ENCODE measurements at places on chromosomes 11 and 22.

DNA sequence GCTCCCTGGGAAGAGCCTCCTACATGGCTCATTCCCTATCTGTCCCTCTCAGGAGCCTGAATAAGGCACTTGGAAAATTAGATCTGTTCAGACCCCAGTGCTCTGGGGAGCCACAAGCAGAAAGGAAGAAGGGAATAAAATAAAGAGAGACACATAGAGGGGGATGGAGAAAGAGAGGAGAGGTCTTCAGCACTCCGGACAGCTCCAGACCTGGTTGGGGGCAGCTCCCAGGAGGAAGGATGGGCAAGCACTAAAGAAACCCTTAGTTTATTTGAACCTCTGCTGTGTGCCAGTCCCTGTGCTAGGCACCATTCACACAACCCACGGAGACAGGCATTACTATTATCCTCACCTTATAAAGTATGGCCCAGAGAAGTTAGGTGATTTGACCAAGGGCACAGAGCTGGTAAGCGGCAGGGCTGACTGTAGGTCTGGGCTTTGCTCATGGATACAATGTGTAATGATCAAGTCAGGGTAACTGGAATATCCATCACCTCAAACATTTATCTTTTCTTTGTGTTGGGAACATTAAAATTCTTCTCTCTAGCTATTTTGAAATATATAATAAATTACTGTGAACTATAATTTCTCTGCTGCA is 53.7 kb upstream of the LRRC32 start:
- no peak for DNase-seq

DNA sequence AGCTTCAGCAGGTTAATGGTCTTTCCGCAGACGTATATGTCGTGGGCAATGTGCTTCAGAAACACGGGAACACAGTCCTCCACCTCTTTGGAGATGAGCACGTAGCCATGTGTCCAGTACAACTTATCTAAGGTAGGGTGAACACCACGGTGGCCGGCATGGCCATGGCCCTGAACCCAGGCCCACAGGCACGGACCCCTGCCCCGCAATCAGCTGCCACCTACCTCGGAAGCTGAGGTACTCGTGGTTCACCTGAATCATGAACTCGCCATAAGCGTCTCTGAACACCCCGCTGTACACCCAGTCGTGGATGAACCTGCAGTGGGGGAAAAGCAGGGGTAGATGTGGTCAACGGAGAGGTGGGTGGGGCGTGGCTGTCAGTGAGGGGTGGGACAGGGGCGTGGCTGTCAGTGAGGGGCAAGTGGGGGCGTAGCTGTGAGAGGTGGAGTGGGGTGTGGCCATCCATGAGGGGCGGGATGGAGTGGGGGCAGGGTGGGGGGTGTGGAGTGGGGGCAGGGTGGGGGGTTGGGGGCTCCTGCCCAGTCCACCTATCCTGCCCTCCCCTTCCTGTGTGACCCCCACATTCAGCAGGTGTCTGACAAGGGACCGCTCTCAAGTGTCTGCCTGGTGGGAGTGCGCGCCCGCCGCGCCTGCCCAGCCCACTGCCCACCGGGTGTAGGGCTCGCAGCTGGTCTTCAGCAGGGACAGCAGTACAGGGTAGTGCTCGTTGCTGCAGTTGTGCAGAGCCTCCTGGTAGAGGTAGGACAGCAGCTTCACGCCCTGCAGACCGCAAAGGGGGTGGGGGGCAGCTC is 18.6 kb downstream of the TUBGCP6 start:
- no peak for DNase-seq

DNA sequence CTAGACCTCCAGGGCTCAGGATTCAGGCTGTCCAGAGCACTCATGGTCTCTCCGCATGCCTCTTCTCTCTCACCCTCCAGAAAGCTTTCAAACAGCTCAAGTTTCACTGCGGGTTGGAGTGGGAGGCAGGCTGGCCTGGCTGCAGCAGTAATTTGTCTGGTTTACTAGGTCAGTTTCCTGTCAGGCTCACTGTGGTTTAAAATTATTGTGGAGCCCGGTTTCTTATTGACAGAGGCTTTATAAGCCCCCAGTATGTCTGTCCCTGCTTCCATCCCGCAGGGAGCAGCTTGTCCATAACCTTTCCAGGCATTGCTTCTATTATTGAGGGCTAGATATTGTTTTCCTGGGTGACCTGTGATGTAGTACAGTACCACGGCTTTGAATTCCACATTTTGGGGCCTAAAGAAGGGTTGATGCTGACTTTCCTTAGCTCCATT is 235.3 kb upstream of the SORL1-AS1 start:
- no peak for DNase-seq

DNA sequence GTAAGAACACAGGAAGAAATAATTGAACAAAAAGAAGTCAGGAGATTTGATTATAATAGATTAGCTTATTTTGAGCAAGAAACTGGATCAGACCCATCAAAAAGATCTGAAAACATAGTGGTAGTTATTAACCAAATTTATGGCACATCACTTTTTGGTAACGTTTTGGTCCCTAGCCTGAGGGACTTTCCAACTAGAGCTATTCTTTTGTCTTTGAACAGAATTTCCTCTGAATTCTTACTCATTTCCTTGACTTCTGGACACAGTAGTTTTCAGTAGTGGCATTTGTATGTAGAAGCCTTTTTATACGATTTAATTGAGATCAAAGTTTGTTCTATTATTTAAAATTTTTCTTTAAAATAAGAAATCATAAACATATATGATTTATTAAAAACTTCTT is 96.5 kb upstream of the PDGFD start:
- no peak for DNase-seq

- DNase-seq, result no peak
Observed at GRCh38 chr11:21268036-21268435, 598.6 kb downstream of the NELL1 start.

DNA sequence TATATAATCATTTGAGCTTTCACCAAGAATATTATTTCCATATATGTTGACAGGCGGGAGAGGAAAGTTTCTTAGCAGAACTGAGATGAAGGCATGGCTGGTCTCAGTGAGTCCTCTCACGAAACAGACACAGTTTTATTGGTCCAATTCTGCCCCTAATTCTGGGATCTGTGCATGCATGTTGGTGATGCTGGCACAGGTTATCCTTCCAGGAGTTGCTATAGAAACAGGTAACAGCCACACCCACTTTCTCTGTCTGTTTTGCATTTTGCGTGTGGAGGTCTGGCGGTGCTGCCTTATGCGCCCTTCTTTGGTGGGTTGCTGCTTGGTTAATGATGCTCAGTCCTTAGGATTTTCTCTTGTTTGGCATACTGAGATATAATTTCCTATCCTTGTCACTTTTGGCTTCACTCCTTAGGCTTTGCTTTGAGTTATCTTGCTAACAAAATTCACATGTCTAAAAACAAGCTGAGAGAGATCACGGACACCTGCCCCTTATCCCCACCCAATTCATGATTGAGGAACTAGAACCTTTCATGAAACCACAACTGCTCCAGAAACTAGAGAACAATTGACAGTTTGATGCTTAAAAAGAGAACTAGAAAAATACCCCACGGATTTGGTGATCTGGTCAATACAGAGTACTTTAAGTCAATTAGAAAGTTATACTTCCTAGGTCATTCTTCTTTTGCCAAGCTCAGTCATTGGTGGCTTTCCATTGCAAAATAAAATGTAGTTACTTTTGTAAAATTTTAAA is 189.3 kb downstream of the FAT3 start:
- DNase-seq, result no peak

- no peak for DNase-seq
Observed at GRCh38 chr11:71470946-71471345, 17.9 kb downstream of the NADSYN1 start.

- DNase-seq, result no peak
Observed at GRCh38 chr11:77370217-77370616, 68.7 kb upstream of the GDPD4 start.

DNA sequence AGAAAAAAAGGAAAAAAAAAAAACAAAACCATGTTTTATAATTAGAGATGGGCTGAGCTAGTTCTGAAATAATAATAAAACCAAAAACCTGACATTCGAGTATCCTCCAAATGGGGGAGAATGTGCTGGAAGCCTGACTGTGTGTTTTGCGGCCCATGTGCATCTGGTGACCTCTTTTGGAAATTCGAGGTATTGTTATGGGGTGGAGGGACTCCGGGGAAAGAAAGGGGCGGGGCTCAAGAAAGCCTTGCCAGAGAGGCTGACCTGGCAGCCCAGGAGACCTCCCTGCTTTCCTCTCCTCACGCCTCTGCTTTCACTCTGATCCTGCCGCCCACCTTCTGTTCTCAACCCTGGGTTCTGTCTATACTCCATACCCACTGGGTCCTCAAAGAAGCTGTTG is 72.9 kb downstream of the CTTN start:
- no peak for DNase-seq

- no peak for DNase-seq
Observed at GRCh38 chr11:11468954-11469353, 115.9 kb upstream of the CSNK2A3 start.

DNA sequence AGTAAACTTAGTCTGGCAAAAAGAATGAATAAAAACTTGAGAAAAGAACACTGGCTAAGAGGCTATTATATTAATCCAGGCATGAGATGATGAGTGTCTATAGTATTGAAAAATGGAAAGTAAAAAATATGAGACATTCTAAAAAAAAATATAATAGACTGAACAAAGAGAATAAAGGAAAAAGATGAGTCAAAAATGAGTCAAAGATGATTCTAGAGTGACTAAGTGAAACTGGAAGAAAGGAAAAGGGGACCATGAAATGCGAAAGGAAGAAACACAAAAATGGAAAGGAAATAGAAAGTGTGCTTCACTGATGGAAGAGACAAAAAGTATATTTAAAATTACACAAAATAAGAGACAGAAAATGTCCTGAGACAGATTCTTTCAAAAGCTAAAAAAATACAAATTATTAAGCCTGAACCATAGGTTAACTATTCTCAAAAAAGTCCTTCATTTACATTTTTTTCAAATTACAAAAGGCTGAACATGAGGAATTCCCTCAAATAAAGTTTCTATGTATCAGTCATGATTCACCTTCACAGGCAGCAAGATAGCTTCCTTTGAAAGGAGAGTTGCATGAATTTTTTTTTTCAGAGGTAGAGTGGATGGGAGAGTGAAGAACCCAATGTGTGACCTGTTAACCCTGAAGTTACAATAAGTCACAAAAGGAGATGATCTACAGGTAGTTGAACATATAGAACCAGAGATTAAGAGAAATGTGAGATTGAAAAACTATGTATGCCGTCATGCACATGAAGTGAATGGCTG is 75.2 kb downstream of the EIF3M start:
- DNase-seq, result no peak

DNA sequence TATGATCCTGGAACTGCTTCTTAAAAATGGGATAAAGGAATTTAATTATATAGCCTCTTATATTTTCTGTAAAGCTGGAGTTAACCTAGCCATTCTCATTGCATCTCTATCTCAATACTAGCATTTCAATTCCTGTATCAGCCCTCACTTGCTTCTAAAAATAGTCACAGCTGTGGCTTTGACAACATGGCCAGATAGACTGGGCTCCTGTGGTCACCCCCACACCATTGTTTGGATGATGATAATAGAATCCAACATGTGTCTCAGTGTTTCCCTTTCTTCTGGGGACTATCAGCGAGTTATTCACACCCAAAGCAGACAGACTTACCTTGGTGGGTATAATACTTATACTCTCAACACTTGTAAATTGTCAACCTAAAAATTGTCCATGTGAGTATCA is 6.9 kb downstream of the VWA5A start:
- no peak for DNase-seq

GRCh38 chr11:30406978-30407762 is 84.3 kb downstream of the ARL14EP start:
- no peak for DNase-seq

DNA sequence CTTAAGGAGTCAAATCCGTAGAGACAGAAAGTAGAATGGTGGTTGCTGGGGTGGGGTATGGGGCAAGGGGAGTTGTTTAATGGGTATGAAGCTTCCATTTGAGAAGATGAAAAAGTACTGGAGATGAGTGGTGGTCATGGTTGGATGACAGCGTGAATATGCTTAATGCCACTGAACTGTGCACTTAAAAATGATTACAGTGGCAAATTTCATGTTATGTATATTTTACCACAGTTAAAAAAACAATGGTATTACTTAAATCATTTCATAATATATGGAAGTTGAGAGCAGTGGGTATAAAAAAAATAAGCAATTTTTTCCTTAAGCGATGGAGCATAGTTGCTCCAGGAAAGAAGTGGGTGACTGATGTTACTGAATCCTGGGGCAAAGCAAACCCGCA is 67.1 kb downstream of the C22orf31 start:
- DNase-seq, result no peak

GRCh38 chr22:46023558-46023981 is 46.6 kb upstream of the WNT7B start:
- DNase-seq, result no peak

DNA sequence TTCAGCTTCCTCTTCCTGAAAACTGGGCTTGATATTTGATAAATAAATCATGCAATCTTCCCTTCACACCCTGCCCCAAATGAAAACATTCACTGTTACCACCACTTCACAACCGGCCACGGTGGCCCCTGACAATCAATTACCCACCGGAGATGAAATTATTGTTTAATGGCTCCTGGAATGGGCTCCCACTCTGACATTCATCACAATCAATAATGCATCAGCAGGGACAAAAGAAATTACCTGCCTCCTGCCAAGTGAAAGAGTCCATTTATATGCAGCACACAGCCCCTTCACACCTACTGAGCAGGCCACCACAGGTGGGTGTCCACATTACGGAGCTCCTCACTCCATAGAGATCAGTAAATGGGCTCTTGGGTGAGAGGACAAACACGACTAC is 193.5 kb upstream of the SNX19 start:
- DNase-seq, result no peak

DNA sequence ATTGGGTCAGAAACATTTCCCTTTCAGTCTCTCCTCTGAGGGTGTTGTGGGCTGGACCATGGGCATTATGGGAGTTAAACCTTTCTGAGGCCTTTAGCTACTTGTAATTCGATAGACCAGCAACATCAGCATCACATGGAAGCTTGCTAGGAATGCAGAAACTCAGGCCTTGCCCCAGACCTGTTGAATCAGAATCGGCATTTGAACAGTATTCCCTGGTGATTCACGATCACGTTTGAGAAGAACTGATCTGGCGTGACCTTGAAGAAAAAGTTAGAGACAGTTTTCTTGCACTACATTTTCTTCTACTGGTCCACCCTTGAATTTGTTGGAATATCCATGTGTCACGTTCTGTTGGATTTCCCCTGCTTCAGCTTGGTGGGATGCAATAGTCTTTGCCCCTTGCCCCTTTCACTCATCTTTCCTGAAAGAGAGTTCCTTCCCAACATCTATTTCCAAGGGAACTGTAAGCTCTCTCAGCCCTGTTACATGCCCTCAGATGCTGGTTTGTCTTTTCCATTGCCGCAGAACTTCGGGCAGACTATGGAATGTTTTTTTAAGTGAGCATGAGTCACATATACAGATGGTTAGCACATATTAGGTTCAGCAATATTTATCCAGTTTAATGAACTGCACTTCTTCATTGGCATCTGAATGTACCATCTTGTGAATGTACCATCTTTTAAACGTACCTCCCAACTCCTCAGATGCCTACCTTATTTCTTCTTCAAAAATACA is 23.9 kb downstream of the EHF start:
- DNase-seq, result no peak

DNA sequence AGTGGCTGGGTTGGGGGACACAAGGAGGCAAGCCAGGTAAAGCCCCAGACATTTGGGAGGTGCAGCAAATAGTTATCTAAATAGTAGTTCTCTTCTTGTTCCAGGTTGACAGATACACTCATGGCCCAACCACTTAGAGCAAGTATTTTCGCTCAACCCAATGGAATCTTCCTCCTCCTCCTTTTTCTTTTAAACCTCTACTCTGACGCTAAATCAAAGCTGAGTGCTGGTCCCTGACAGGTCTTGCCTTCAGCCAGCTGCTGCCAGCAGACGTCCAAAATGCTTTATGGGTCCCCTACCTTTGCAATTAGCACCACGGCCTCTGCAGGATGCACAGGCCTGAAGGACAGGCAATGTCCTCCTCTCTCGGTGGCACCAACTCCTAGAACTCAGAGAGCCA is 558.5 kb downstream of the MIAT start:
- DNase-seq, result no peak
